Dermis blood vessel endothelial cell (primary cell): ENCODE measurements at places on chromosomes 1 and 21. TPM values are rescaled to one million over a fixed set of nuclear protein-coding genes. Genes with fewer than 3 reads are reported as not detected.

DNA sequence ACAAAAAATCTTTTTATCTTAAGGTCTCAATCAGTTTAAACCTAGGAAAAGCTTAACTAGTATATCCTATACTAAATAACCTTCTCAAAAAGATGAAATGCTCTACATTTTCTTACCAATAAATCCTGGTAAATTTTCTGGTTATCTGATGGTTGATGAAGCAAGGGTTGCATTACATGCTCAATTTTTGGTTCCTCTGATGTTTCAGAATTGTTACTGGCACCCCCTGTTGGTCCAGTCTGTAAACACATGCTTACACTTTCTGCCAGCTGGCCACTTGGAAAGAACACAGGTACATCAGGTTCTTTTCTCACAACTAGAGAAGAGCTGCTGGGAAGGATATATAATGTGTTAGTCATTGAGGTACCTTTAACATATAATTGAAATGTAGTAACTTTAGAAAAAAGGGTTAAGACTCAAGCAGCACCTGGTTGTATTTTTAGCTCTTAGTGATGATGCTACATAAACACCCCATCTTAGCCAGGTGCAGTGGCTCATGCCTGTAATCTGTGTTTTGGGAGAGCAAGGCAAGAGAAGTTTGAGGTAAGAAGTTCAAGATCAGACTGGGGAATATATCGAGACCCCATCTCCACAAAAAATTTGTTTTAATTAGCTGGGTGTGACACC, 30.9 kb upstream of the TAL1 start:
- peak; percentile 84 for DNase-seq

GRCh38 chr1:153805042-153805745, 30.0 kb downstream of the SLC27A3 start:
- peak; percentile 40 for DNase-seq

Gene DPM3
- 16.1 and 41.4 TPM in 2 replicates for total RNA-seq

- DNase-seq = peak; percentile 28
Observed at GRCh38 chr21:38806153-38806941, 618 bp downstream of the ETS2 start.

Gene FCRL5
- total RNA-seq = not detected in 2 replicates

GRCh38 chr21:37367703-37368540, 1.3 kb downstream of the DYRK1A start:
- DNase-seq = peak; percentile 54

DNA sequence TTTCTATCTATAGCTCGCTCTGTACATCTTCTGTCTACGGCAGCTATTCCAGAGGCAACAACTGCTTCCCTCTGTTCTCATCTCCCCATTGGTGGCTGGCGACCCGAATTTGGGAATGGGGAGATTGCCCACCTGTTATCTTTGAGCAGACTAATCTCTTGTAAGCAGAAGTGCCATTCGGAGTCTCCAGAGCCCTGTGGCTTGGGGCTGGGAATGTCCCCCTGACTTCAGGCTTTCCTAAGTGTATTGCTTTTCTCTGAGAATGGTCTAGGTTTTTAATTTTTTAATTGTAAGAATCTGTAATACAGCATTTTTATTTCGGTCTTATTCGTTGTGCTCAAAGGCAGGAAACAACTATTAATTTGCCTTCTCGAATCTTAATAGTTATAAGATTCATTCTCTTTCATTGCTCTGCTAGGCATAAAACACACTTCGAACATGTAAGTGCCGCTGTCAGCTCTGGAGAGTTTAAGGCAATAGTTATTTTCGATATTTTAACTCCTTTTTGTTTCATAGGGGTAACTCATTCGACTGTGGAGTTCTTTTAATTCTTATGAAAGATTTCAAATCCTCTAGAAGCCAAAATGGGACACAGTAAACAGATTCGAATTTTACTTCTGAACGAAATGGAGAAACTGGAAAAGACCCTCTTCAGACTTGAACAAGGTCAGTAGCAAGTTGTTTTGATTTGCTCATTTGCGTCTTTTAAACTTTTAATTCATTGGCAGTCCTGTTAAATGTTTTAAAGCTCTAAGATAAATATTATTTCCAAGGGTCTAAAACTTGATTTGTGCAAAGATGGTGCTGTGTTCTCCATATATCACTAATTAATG, 514 bp downstream of the AGL start:
- DNase-seq = no peak

Gene GRHL3
- total RNA-seq = not detected in 2 replicates
